ENCODE measurements at places on chromosomes 16 and 17.
A peak's percentile ranks its signal among the peaks of the same experiment; 100 is the strongest.

DNA sequence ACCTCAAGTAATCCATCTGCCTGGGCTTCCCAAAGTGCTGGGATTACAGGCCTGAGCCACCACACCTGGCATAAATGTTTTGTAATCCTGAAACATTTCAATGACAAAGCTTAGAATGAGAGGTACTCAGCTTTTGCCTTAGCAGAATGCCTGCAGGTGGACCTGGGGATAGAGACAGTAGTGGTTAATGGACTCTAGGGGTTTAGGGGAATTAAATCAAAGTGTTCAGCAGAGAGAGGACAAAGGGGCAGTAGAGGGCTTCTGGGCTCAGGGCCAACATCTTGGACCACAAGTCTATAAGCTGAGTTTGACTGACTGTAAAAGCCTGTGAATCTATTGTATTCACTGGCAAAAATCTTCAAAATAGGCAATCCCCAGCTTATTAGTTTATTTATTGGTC, 36.0 kb upstream of the MED13 start:
- DNase-seq: no peak

DNA sequence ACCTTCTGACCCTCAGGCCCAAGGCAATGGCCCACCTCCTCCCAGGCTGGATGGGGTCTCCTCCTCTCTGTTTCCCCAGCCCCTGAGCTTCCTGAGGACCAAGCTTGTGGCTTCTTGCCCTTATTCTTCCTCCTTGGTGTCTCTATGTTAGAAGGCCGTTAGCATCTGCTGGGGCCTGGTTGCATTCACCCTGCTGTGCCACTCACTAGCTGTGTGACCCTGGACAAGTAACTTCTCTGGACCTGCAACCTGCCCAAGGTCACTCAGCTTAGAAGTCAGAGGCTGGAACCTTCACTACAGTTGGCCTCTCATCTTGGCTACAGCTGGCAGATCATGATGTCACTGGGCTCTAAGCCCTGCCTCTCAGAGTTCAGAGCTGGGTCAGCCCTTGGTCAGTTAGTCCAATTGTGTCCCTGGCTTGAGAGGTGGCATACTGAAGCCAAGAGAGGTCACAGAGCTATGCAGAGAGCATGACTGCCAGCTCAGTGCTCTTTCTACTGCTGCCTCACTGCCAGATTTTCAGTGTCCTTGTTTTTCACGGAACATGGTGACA, 3.0 kb downstream of the MT2A start:
- DNase-seq: no peak

DNA sequence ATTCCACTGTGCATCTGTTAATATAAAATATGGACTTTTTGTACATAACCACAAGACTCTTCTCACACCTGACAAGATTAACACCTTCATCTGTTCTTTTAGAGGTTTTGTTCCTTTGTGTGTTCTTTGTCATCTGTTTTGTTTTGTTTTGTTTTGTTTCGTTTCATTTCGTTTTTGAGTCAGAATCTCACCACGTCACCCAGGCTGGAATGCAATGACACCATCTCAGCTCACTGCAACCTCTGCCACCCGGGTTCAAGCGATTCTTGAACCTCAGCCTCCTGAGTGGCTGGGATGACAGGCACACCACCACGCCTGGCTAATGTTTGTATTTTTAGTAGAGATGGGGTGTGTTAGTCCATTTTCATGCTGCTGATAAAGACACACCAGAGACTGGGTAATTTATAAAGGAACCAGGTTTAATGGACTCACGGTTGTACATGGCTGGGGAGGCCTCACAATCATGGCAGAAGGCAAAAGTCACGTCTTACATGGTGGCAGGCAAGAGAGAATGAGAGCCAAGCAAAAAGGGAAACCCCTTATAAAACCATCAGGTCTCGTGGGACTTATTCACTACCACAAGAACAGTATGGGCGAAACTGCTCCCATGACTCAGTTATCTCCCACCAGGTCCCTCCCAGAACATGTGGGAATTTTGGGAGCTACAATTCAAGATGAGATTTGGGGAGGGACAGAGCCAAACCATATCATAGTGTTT, 22.3 kb downstream of the C16orf90 start:
- DNase-seq: no peak

DNA sequence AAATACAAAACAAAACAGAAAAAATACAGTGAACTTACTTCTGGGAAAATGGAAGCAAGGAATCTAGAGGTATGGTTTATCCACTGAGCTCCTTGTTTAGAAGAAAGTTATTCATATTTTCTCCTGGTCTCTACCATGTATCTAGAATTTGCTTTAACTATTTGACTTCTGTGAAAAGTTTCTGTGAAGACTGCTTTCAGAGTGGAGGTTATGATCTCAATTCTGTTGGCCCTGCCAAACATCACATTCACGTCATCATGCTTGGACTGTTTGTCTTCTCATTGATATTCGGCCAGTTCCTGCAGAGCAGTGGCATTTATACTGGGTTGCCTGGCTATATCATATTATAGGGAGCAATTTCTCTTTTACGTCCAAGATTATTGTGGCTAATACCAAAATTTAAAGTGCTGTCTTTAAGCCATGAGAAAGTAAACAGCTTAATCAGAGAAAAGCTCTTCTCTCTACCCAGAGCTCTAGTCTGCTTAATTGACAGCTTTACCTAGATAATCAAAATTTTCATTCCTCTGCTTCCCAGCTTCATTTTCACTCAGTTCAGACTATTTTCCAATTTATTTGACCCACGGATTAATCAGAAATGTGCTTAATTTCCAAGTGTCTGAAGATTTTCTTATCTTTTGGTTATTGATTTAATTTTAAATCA, at the start of gene ABCA8:
TSS of gene ABCA8 (minus strand) at position 212 of the 661 bp plus-strand sequence. CDS start 13,358 bp downstream, outside the sequence.
- DNase-seq: no peak

DNA sequence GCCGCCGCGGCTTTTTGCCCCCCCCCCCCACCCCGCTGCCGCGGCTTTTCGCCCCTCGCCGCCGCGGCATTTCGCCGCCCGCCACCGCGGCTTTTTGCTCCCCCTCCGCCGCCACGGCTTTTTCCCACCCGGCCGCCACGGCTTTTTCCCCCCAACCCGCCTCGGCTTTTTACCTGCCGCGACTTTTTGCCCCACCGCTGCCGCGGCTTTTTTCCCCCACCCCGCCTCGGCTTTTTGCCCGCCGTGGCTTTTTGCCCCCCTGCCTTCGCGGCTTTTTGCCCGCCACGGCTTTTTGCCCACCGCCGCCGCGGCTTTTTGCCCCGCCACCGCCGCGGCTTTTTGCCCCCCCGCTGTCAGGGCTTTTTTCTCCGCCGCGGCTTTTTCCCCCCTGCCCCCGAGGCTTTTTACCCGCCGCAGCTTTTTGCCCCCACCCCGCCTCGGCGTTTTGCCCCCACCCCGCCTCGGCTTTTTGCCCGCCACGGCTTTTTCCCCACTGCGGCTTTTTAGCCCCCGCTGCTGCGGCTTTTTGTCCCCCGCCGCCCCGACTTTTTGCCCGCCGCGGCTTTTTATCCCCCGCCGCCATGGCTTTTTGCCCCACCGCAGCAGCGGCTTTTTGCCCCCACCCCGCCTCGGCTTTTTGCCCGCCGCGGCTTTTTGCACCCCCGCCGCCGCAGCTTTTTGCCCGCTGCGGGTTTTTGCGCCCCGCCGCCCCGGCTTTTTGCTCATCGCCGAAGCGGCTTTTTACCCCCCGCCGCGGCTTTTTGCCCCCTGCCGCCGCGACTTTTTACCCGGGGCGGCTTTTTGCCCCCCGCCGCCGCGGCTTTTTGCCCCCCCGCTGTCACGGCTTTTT, 527.8 kb upstream of the WSB1 start:
- DNase-seq: no peak

GRCh38 chr17:6831661-6832263, at the start of gene TEKT1:
TEKT1 (minus strand) TSS chr17:6831729; CDS start chr17:6830376, 1,353 bp downstream.
- no peak for DNase-seq

DNA sequence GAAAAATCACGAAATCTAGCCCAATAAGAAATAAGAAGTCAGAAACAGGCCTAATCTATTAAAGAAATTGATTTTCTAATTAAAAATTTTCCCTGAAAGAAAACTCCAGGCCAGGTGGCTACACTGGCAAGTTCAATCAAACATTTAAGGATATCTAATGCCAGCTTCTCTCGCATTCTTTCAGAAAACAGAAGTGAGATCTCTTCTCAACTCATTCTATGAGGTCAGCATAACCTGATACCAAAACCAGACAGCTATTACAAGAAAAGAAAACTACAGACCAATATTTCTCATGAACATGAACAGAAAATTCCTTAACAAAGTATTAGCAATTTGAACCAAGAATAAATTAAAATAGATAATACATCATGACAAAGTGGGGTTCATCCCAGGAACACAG, 52.4 kb downstream of the AXIN2 start:
- DNase-seq: no peak

GRCh38 chr16:8505327-8505991, 84.9 kb downstream of the TMEM114 start:
- no peak for DNase-seq

GRCh38 chr16:78050734-78051400, 28.5 kb downstream of the CLEC3A start:
- DNase-seq: no peak

DNA sequence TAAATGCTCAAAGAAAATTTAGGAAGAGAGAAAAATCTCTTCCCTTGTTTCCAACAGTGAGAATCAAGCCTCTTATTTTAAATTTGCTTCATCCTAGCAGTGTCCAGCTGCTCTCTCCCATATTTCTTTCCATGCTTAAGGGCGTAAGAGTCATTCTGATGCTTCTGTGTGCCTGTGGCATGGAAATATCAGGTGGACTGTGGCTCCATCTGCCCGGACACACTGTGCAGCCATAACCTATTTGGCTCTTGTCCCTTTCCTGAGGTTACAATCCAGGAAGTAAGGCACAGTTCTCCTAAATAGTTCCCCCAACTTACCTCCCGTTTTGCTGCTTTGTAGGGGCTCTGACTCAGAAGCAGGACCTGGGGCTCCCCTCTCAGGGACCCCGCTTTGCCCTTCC, 6.3 kb upstream of the KRT222 start:
- DNase-seq: no peak

GRCh38 chr17:56314026-56314425, 160.8 kb downstream of the ANKFN1 start:
- no peak for DNase-seq

GRCh38 chr17:48671697-48672171, 45.6 kb upstream of the HOXB9 start:
- peak; percentile 43 for DNase-seq

DNA sequence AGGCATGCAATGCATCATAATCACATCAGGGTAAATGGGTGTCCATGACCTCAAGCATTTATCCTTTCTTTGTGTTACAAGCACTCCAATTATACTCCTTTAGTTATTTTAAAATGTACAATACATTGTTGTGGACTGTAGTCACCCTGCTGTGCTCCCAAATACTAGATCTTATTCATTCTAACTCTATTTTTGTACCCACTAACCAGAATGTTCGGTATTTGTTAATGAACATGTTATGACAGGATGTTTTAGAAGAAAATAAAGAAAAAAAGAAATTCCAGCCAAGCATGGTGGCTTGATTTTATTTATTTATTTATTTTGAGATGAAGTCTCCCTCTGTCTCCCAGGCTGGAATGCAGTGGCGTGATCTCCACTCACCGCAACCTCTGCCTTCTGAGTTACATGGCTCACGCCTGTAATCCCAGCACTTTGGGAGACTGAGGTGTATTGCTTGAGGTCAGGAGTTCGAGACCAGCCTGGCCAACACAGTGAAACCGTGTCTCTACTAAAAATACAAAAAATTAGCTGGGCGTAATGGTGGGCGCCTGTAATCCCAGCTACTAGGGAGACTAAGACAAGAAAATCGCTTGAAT, 1.8 kb upstream of the NDE1 start:
- DNase-seq: no peak

DNA sequence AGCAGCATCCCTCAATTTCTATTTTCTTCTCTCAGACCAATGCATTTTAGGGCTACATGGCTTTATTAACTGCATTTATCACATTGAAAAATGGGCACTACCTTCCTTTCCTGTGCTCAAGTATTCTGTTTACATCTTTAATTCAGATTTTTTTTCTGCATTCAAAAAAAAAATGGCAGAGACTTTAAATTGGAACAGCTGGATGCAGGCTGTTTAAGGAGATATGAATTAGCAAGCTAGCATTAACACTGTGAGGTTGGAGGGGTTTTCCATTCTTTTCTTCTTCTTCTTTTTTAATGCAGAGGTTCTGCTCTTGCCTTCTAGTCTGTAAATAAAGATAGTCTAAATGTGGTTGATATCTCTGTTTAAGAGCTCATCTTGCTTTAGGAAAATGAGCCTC, 242.9 kb upstream of the RBFOX1 start:
- no peak for DNase-seq

GRCh38 chr16:22007159-22007508, 777 bp upstream of the MOSMO start:
- DNase-seq: no peak

GRCh38 chr17:36632916-36633771, 31.8 kb downstream of the MRM1 start:
- DNase-seq: no peak

All from NCI-H1092 treated with DMSO at 0.1 percent for 48 hours (cell line).